CD4-positive, CD25-positive, alpha-beta regulatory T cell (primary cell): ENCODE measurements at places on chromosomes 4 and X.

- no peak for DNase-seq
- H3K4me1 ChIP-seq, result no peaks in the 10 kb centered on the region
- peaks cover 5% of the 10 kb centered on the region for H3K27me3 ChIP-seq
- no peak overlapping the region for H3K4me3 ChIP-seq
- H3K27ac ChIP-seq, result no peak overlapping the region
Measured at GRCh38 chr4:24801136-24801855, 5.9 kb downstream of the SOD3 start.

DNA sequence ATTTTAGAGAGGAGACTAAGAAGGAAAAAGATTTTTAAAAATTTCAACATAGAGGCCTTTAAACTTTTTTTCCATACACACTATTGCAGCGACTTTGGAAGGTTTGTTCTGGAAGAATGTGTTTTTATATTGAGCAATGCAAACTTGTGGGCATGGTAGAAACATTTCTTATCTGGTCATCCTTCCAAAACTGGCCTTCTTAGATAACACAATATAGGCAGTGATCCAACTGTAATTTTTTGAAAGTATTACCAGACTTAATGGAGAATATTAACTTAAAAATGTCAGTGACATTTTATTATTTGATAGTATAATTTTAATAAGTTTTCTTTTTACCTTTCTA, 25.6 kb downstream of the FHDC1 start:
- no peaks in the 10 kb centered on the region for H3K36me3 ChIP-seq
- no peak for DNase-seq
- H3K4me3 ChIP-seq, result no peak overlapping the region
- H3K27ac ChIP-seq, result no peak overlapping the region
- no peaks in the 10 kb centered on the region for H3K4me1 ChIP-seq

GRCh38 chr4:8709729-8710360, 117.3 kb downstream of the CPZ start:
- no peaks in the 10 kb centered on the region for H3K27me3 ChIP-seq
- no peak for DNase-seq
- H3K4me3 ChIP-seq, result no peak overlapping the region
- H3K36me3 ChIP-seq, result no peaks in the 10 kb centered on the region

DNA sequence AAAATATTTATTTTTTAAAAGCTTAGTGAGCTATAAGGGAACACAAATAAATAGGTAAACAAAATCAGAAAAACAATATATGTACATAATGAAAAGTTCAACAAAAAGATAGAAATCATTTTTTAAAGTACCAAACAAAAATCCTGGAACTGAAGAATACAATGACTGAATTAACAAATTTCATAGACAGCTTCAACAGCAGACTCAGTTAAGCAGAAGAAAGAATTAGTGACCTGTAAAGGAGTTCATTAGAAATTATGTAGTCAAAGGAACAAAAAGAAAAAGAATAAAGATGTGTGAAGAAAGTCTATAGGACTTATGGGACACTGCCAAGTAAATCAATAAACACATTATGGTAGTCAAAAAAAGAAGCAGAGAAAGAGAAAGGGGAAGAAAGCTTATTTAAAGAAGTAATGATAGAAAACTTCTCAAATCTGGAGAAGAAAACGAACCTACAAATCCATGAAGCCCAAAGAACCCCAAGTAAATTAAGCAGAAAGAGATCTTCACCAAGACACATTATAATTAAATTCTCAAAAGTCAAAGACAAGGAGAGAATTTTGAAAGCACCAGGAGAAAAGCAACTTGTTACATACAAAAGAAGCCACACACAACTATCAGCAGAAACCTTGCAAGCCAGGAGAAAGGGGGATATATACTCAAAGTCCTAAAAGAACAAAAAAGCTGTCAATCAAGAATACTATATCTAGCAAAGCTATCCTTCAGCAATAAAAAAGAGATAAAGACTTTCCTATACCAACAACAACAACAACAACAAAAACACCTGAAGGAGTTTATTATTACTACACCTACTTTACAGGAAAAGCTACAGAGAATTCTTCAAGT, 338.9 kb downstream of the PTTG2 start:
- no peak overlapping the region for H3K27ac ChIP-seq
- H3K4me3 ChIP-seq, result no peak overlapping the region
- no peaks in the 10 kb centered on the region for H3K4me1 ChIP-seq

DNA sequence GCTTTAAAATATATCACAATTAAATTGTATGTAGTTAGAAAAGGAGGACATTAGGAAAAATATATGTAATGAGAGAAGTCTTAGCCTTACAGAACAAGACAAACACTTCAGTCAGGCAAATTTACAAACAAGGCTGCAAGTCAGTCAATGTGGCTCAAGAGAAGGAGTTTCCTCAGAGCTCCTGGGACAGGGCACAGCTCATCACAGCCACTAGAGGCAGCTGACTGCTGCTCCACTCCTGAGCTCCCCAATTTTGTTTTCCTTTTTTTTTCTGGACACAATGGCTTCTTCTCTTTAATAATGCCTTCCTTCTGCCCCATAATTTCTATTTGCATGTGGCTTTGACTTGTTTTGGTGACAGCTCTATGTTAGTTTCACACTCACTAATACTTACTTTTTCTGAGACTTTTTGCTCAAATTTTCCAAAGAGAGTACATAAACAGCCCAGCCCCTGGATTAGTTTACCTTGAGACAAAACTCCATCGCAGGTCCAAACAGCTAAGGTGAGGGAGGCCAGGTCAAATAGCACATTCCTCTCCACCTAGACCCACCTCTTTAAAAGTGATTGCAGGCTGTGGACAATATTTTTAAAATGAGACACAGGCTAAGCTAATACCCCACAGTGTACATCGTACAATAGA, 850.4 kb upstream of the FRG1 start:
- H3K27ac ChIP-seq, result no peak overlapping the region
- no peak for DNase-seq

GRCh38 chr4:164734484-164734883, 19.4 kb upstream of the SMIM31 start:
- no peaks in the 10 kb centered on the region for H3K27me3 ChIP-seq
- no peak overlapping the region for H3K4me3 ChIP-seq
- no peak overlapping the region for H3K27ac ChIP-seq
- H3K4me1 ChIP-seq, result no peaks in the 10 kb centered on the region
- no peak for DNase-seq
- H3K36me3 ChIP-seq, result no peaks in the 10 kb centered on the region
